ENCODE measurements at places on chromosomes 11 and 22. TPM values are rescaled to one million over a fixed set of nuclear protein-coding genes. Genes with fewer than 3 reads are reported as not detected.

The OR8G5 gene
- total RNA-seq, result not detected

The MS4A7 gene
- total RNA-seq, result 41.8 TPM

The GTPBP1 gene
- 73.5 TPM for total RNA-seq

The API5 gene
- 133 TPM for total RNA-seq

The SLC37A2 gene
- 8.9 TPM for total RNA-seq

GRCh38 chr11:44860346-44860745, 90.3 kb downstream of the TP53I11 start:
- no peaks in the 10 kb centered on the region for H3K36me3 ChIP-seq
- H3K4me1 ChIP-seq, result peaks cover 12% of the 10 kb centered on the region
- H3K27me3 ChIP-seq, result no peaks in the 10 kb centered on the region

DNA sequence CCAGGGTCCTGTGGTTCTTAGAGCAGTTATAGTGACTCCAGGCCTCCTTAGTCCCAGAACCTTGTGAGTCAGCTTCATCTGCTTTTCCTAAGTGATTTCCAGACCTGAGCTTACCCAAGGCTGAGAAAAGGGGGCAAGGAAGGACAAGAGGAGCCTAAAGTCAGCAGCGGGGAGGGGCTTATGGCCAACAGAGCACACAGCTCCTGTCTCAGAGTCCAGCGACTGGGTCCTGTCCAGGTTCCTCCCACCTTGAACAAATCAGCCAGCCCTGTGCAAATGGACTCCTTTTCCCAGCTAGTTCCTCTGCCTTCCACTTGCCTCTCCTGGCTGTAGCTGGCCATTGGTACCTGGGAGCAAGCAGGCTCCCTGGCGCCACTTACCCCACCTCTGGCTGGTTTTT, 10.9 kb downstream of the BACE1 start:
- H3K27ac ChIP-seq, result no peak overlapping the region
- H3K27me3 ChIP-seq, result no peaks in the 10 kb centered on the region

DNA sequence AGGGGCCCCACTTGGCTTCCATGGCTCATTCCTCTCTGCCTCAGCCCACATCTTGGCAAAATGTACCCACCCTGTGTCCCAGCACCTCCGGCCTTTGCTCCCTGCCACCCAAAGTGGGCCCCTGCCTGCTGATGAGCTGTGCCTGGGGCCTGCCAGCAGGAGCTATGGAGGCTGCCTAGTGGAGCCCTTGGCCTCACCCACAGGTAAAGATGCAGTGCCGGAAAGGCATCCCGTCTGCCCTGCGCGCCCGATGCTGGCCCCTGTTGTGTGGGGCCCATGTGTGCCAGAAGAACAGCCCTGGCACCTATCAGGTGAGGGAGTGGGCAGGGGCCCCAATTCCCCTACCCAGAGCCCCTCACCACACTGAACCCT, 1.3 kb downstream of the TBC1D10C start:
- H3K4me3 ChIP-seq, result no peak overlapping the region
- H3K4me1 ChIP-seq, result peaks cover 15% of the 10 kb centered on the region
- no peaks in the 10 kb centered on the region for H3K36me3 ChIP-seq
- no peak overlapping the region for H3K27ac ChIP-seq
- DNase-seq, result no peak

DNA sequence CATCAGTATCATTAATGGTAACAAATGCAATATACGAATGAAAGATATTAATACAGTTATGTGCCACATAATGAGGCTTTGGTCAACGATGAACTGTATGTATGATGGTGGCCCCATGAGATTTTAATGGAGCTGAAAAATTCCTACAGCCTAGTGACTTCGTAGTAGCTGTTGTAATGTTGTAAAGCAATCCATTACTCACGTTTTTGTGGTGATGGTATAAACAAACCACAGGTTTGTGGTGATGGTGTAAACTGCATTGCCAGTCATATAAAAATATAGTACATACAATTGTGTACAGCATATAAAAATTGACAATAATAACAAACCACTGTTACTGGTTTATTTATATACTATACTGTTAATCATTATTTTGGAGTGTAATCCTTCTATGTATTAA, 27.4 kb upstream of the GRIA4 start:
- no peaks in the 10 kb centered on the region for H3K27me3 ChIP-seq
- H3K4me3 ChIP-seq, result no peak overlapping the region
- H3K4me1 ChIP-seq, result no peaks in the 10 kb centered on the region

GRCh38 chr11:123775715-123776549, 21.6 kb upstream of the OR6X1 start:
- H3K4me1 ChIP-seq, result no peaks in the 10 kb centered on the region
- no peaks in the 10 kb centered on the region for H3K27me3 ChIP-seq
- H3K36me3 ChIP-seq, result no peaks in the 10 kb centered on the region
- H3K27ac ChIP-seq, result no peak overlapping the region
- H3K4me3 ChIP-seq, result no peak overlapping the region
- no peak for DNase-seq

GRCh38 chr11:72411623-72412419, 22.5 kb downstream of the CLPB start:
- no peak overlapping the region for H3K27ac ChIP-seq
- no peak for DNase-seq
- H3K4me1 ChIP-seq, result peaks cover 5% of the 10 kb centered on the region
- no peaks in the 10 kb centered on the region for H3K27me3 ChIP-seq

GRCh38 chr11:64643256-64643881, 52.3 kb downstream of the SLC22A12 start:
- H3K4me1 ChIP-seq, result no peaks in the 10 kb centered on the region
- H3K4me3 ChIP-seq, result peak overlapping the region; percentile 58
- DNase-seq, result no peak
- H3K36me3 ChIP-seq, result no peaks in the 10 kb centered on the region

GRCh38 chr11:45643598-45644260, 21.7 kb downstream of the CHST1 start:
- no peaks in the 10 kb centered on the region for H3K27me3 ChIP-seq
- no peak overlapping the region for H3K27ac ChIP-seq
- H3K4me3 ChIP-seq, result no peak overlapping the region
- H3K4me1 ChIP-seq, result no peaks in the 10 kb centered on the region
- no peak for DNase-seq

DNA sequence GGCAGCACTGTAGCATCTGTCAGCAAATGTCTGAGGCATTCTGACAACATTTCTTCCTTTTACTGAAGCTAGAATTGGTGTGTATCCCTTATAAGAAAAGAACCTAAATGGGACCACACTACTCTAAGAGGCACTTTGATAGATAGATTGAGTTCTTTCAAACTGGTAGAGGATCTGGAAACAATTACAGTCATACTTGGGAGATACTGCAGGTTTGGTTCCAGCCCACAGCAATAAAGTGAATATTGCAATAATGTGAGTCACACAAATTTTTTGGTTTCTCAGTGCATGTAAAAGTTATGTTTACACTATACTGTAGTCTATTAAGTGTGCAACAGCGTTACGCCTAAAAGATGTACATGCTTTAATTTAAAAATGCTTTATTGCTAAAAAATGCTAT, 96.9 kb downstream of the SBF2 start:
- H3K27ac ChIP-seq, result no peak overlapping the region
- no peaks in the 10 kb centered on the region for H3K4me1 ChIP-seq
- no peaks in the 10 kb centered on the region for H3K36me3 ChIP-seq
- no peak overlapping the region for H3K4me3 ChIP-seq

GRCh38 chr22:33126881-33127280, 68.7 kb upstream of the SYN3 start:
- no peaks in the 10 kb centered on the region for H3K27me3 ChIP-seq
- no peaks in the 10 kb centered on the region for H3K4me1 ChIP-seq
- no peaks in the 10 kb centered on the region for H3K36me3 ChIP-seq
- no peak overlapping the region for H3K4me3 ChIP-seq
